ENCODE measurements at places on chromosomes 12 and 14.

- no peak for DNase-seq
Observed at GRCh38 chr12:124631681-124632256, 64.4 kb upstream of the NCOR2 start.

GRCh38 chr12:80219345-80219744 is 120.0 kb downstream of the OTOGL start:
- no peak for DNase-seq

DNA sequence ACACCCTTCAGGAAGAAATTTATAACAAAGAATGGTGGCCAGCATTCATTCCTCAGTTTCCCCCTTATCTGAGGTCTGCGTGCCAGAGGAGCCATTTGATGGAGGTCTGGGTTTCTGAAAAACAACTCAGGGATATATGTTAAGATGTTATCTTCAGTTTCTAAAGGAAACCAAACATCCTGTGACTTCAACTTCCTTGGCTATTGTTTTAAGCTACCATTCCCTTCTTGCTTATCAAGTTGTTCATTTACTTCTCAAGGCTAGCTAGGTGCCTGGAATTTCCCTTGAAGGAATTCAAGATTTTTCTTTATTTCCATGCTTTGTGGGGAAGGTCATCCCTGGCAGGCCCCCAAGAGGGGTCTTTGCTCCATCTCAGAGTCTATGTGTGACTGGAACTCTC is 27.1 kb upstream of the OXA1L start:
- DNase-seq = no peak

DNA sequence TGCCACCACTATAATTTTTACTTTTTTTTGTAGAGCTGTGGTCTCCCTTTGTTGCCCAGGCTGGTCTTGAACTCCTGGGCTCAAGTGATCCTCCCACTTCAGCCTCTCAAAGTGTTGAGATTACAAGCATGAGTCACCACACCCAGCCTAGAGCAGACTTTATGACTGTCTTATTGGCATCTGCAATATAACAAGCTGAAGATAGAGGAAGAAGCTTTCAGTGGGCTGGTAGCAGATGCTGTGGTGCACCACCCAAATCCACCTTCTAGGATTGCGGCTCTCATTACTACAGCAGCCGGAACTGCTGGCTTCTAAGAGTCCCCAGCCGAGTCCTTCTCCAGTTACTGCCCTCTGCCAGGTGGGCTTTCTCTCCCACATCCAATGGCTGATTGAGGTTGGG is 7.6 kb upstream of the STK38L start:
- no peak for DNase-seq

DNA sequence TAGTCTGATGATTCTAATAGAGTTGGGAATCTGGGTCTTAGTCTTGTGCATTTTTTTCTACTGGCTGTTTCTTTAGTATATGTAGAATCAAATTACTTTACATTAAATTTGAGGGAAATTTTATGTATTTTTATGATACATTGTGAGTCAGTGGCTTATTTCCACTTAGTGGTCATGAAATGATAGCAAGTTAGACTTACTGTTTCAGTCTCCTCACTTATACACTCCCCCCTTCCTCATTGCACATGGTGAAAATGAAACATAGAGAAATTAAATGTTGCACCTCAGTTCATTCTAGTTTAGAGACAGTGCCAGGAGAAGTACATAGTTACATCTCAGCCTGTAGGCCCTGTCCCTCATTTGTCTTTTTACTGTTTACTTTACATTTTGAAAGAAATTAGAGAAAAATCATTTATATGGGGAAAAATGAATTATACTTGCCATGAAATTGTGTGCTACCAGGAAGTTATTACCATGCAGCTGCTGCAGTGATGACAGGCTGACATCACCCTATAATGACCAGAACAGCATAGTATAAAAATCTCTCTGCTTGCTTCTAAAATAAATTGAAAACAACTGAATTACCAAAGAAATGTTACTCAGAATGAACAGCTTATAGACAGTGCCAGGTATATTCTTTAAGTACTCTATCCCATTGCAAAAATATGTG is 113.2 kb downstream of the TRMT5 start:
- DNase-seq = no peak

DNA sequence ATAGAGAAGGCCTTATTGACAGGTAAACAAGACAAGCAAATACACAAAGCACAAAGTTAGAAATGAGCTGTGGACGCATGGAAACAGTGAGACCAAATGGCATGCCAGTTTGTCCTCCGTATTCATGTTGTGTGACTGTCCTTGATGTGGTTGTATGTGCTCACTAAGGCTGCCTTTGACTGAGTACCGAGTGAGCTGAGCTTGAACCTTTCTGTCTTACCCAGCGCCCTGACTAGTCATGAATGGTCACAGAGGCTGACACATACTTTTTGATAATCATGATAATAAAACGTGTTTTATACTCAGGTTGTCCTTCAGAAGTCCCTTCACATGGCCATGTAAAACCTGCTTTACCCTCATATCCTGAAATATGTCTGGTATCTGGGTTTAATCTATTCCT is 553 bp upstream of the CATSPERB start:
- no peak for DNase-seq

- DNase-seq = no peak
Observed at GRCh38 chr14:69170839-69171238, 17.9 kb upstream of the DCAF5 start.

DNA sequence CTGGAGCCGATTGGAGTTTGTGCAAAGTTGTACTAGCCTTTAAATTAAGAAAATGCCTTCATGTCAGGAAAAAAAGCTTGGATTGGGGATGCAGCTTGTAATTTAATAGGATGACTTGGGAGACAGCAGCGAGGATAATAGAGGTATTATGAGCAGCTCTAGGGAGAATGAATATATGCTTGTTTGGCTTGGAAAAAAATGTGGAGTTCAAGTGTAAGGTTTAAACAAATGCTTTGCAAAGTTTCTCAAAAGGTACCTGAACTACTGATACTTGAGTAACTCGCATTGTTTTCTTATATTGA is 65.3 kb upstream of the RASSF3 start:
- DNase-seq = no peak

- no peak for DNase-seq
Observed at GRCh38 chr14:52918486-52918885, 32.4 kb downstream of the FERMT2 start.

DNA sequence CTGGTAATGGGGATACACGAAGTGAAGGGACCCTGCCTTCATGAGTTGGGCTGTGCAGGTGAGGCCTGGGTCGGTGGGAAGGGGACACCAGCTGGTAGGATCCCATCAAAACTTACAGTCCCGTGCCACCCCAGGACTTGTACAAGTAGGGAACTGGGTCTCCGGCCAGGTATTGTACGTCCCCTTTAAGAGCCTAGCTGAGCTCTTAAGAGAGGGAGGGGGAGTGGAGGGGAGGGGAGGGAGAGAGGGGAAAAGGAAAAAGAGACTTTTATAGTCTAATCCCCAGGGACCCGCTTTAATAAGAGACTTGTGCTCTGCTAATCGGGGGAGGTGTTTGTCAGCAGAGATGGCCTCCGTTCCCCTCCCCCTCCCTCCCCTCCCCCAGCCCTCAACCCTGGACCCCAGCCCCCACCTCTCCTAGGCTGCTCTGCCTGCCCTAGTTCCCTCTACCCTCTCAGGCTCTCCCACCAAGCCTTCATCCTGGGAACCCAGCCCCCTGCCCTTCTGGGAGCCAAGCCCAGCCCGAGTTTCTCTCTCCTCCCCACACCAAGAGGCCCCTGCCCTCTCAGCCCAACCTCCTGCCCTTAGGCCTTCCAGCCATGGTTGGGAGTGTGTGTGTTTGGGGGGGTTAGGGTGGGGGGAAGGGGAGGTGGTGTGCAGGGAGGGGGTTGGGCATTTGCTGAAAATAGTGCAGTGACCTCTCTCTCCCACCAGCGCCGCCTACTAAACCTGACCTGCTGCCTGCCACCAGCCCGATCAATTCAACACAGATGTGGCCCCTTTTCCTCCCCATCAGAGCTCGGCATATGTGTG is 2.6 kb downstream of the GDF11 start:
- DNase-seq = no peak

GRCh38 chr12:114669401-114670290 is 14.3 kb downstream of the TBX3 start:
- no peak for DNase-seq

DNA sequence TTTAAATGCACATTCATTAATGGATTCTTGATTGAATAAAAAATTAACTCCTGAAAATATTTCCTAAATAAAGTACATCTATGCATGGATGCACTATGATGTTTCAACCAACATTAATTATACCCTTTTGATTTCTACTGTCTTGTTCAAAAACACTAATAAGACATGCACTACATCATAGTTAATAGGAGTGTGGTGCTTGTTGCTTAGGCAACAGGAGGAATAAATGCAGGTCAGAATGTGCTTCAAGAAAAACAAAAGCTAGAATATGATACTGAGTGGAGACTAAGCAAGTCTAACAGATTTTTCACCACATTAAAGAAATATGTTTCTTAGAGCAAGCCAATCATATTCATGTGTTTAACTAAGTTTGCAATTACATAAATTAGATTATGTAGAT is 495.8 kb upstream of the GARIN6 start:
- DNase-seq = no peak

- no peak for DNase-seq
Observed at GRCh38 chr14:76975051-76975450, 53.5 kb downstream of the IRF2BPL start.

DNA sequence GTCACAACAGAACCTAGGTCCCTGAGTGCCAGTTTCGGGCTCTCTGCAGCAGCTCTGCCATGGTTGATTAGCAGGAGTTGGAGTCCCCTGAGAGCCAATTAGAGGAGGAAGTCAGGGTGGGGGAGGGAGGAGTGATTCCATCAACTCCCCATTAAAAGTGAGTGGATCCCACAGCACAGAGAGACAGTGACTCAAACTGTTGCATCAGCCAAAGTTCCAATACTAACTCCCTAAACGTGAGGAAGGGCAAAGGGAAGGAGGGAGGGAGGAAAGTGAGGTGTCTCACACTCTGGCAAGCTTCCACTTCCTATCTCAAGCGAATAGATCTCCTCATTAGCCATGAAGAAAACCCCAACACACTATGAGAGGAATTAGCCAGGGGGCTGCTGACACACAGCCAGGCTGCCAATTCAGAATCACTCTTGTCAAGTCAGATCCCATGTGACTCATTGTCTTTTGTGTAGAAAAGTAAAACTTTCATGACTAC is 23.6 kb downstream of the OR11H4 start:
- DNase-seq = no peak

- no peak for DNase-seq
Observed at GRCh38 chr12:114809097-114809496, 125.1 kb upstream of the TBX3 start.

GRCh38 chr12:66665435-66665985 is 13.4 kb downstream of the GRIP1 start:
- DNase-seq = no peak
